Right kidney (tissue), 9 donors: ENCODE measurements at places on chromosomes 5 and 9.

GRCh38 chr9:127087411-127087810 is 35.0 kb downstream of the ANGPTL2 start:
- no peak for DNase-seq

DNA sequence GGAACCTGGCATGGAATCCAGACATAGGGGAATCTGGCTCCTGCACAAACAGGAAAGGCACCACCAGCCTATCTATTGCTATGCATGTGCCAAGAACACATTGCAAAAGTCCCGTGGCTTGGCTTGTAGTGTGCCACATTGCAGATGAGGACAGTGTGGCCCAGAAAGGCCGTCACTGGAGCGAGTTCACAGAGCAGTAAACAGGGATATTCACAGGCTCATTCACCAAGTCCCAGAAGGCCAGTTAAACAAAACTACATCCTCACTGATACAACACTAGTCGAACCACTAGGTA is 39.6 kb upstream of the TRIM32 start:
- DNase-seq, result no peak

GRCh38 chr5:4104831-4105597 is 509.4 kb downstream of the IRX1 start:
- DNase-seq, result no peak

DNA sequence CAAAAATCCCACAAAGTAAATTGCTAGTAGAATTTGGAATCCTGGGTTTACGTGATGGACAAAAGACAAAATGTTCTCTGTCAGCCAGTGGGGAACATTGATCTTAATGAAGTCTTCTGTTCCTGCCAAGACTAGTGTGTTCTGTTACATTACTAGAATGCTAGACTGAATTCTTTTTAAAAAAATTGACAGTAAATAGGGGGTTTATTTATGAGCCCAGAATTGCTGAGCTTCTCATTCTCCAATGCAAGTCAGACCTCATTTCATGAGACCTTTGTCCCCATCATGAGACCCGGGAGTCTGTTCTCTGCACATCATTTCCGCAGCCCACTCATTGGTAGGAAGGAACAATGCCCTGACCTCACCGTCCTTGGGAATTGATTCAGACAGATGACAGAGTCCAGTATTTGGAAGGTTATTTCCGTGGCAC is 173.8 kb upstream of the OTULINL start:
- DNase-seq, result no peak

DNA sequence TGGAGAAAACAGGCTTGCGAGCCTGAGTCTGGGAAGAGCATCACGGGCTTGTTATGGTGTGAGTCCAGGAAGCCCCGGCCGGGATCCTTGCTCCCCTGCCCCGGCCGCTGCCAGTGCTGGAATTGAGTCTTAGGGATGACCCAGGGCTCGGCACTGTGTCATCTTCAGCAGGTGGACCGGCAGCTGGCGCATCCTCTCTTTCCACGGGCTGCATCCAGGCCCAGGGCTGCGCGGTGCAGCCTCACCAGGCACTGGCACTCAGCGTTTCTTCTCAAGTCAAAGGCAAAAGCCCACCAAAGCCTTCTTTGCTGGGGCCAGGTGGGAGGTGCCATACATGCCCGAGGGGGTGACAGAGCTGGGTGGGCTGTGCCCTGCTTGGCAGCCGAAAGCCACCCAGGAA is 46.6 kb downstream of the COL5A1 start:
- DNase-seq, result no peak

- no peak for DNase-seq
Observed at GRCh38 chr9:121694600-121694999, 43.2 kb downstream of the DAB2IP start.

- DNase-seq, result no peak
Observed at GRCh38 chr9:114028646-114029045, 49.5 kb downstream of the AMBP start.

- no peak for DNase-seq
Observed at GRCh38 chr9:128383007-128383753, 12.0 kb downstream of the URM1 start.

DNA sequence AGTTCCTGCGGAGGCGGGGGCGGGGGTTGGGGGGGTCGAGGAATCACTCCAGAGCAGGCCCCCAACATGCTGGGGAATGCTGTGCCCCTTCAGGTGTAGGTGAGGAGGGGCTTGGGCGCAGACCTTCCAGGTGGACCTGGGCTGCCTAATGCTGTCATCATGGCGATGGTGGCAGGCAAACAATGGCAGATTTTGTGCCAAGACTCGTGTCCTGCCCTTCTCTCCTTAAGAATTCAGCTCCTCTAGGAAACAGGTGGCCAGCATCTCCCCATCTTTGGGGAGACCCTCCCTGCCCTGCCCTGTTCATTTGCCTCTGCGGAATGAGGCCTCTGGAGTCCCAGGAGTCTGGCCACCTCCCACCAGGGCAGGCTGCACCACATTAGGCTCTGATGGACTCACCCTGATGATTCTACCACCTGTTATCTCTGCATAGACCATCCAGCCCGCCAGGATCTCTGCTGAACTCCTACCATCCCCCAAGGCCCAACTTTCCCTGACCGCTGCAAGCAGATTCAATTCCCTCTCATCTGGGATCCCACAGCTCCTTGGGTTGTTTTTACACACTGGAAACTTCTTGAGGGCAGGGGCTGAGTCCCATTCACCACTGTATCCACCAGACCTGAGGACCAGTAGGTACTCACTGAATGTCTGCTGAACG is 10.9 kb upstream of the SLC25A51 start:
- no peak for DNase-seq

DNA sequence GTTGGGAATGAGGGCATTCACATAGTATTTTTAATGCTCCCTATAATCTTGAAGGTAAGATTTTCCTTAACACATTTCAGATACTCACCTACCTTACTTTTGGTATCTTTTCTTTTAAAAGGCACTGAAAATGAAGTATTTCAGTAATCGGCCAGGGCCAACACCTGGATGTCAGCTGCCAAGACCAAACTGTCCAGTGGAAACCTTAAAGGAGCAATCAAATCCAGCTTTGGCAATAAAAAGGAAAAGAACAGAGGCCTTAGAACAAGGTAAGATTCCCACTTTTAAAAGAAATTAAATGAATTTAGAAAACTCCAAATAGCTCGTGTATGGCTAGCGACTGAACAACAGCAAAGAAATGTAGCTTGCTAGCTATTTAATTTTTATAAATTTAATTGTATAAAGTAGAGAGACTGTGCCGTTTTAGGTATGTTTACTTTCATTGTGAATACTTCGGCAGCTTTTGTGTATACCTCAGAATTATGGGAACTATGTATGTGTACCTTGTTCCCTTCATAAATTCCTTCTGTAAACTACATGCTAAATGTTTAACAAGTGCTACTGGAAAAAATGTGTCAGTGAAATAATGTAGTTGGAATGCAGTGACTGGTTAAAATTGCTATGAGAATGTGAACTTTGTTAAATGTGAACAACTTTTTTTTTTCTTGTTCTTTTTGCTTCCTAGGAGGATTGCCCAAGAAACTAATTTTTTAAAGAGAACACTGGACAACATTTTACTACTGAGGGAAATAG is 41.9 kb downstream of the CDK7 start:
- DNase-seq, result no peak

DNA sequence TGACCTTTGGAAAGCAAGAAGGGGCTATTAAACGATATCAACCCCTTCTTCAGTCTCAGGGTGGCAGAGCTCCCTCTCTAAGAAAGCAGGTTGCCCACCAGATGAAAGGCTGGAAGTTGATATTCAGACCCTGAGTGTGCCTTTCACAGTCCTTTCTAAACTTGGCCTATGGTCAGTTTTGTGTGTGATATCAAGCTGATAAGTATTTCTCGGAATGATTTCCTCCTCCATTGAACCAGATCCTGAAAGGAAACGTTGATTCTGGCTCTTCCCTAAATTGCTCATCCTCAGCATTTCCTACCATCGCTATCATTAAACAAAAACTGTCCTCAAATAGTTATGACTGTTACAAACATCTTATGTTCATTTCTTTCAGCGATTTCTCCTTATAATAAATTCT is 130.4 kb downstream of the CEMIP2 start:
- DNase-seq, result no peak

DNA sequence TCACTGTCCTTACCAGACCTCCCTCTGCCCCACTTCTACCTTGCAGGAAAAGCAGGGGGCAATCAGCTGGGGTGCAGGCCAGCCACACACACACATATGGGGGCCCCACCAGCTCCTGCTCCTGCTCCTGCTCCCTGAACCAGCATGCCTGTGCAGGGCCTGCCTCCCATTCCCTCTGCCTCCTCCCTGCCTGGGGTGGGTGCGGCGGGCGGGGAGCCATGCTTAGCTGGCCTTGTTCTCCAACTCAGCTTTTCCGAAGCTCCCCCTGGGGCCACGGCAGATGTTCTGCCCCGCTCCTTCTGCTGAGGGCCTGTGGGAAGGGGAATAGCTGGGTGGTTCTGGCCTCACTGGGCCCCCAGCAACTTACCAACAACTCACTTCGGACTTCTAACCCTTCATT is 89.8 kb downstream of the ZNF354C start:
- no peak for DNase-seq

DNA sequence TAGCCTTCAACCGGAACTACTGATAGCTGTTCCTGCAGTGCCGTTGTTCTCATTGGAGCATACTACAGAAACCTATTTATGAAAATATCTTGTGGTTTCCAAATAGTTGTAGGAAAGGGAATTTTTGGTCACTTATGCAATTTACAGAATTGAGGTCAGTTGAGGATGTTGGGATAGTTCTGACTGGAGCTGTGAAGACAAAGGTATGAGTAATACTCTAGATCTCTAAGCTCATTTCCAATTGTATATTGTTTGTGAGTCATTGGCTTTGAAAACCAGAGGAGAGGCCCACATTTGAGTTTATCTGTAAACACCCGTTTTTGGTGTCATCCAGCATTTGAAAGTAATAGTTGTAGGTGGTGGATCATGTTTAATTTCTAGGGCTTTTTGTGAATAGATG is 561.3 kb upstream of the WWC1 start:
- DNase-seq, result no peak

GRCh38 chr5:68331192-68332079 is 115.9 kb downstream of the PIK3R1 start:
- no peak for DNase-seq

DNA sequence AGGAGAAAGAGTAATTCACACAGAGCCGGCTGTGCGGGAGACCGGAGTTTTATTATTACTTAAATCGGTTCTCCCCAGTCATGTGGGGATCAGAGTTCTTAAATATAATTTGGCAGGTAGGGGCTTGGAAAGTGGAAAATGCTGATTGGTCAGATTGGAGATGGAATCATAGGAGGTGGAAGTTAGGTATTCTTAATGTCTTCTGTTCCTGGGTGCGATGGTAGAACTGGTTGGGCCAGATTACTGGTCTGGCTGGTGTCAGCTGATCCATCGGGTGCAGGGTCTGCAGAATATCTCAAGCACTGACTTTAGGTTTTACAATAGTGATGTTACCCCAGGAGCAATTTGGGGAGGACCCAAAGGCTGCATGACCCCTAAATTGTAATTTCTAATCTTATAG is 4.6 kb upstream of the CERCAM start:
- DNase-seq, result no peak

DNA sequence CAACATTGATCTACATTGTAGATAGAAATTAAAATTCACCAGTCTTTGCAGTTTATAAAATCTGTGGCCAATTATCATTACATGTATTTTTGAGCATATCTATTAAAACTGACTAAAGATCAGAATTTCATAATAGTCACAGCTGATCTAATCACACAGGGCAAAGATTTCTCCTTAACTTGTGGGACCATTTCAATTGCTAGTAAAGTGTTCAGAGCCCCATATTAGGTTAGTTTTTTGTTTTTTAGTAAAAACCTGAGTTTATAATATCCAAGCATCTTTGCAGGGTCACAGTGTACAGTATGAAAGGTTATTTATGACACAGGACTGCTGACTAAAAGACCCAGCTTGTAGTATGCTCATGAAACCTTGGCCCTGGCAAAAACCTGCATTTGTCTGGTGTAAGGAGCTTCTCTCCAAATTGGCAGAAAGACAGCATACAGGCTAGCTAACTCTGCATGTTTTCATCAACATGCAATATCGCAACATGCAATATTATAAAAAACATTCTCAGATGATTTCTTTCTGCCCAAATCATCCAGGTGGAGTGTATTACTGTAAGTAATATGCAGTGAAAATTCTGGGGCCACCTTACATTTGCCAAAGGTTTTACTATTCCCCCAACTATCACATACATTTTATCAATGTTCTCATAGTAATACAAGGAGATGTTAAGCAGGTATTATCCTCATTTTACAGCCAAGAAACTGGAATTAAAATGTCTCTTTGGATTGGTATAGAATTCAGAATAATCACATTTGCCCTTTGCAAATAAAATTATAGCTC is 37.7 kb upstream of the ALDH1A1 start:
- DNase-seq, result no peak

GRCh38 chr9:133473743-133474142 is 5.2 kb downstream of the SLC2A6 start:
- DNase-seq, result no peak

GRCh38 chr5:135254183-135254582 is 144.8 kb downstream of the MACROH2A1 start:
- DNase-seq, result no peak

GRCh38 chr9:87547671-87548081 is 50.0 kb downstream of the DAPK1 start:
- no peak for DNase-seq

DNA sequence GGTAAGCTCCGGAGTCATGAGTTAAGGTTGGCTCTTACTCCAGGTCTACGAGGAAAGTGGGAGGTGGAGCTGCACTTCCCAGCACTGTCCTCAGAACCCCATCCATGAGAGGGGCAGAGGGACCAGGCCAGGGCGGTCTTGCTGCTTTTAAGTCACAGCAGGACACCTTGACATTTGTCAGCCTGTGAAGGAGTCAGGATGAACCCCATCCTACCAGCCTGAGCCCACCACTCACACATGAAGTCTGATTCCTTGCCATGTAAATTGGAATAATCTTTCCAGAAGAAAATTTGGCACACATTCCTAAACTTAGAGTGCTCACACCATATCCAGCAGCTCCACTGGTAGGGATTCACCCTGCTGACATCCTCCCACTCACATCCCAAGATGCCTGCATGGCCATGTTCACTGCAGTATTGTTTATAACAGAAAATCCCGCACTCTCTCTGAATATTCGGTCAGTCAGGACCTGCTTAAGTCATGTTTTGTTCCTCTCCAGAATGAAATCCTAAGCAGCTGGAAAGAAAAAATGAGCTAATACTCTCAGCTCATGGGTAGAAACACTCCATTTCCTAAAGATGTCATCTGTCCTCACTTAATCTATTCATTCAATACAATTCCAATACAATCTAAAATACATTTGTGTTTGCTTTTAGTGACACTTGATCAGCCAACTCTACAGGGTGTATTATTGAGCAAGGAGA is 79.3 kb upstream of the COL5A1 start:
- no peak for DNase-seq

DNA sequence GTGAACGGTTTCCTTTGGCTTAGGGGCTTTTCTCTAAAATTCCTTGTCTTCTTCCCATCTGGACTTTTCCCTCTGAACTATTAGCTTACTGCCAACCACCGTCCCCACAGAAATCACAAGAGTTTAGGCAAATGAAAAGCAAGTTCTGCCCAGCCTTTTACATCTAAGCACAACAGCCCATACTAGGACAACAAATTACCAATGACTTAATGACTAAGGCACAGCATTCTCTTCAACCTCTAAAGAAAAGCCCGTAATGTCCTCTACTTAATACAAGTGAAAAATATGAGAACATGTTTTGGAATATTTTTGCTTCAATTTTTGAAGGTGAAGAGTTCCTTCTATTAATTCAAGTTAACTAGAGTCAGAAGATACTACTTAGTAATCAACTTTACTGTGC is 1.2 kb downstream of the ZBTB5 start:
- no peak for DNase-seq
